ENCODE measurements at places on chromosomes 7 and 10. TPM values are rescaled to one million over a fixed set of nuclear protein-coding genes. Genes with fewer than 3 reads are reported as not detected.

COL13A1 gene
- 7.1 TPM for total RNA-seq

GRCh38 chr7:105296491-105296890, 92.2 kb downstream of the SRPK2 start:
- no peak for DNase-seq

DNA sequence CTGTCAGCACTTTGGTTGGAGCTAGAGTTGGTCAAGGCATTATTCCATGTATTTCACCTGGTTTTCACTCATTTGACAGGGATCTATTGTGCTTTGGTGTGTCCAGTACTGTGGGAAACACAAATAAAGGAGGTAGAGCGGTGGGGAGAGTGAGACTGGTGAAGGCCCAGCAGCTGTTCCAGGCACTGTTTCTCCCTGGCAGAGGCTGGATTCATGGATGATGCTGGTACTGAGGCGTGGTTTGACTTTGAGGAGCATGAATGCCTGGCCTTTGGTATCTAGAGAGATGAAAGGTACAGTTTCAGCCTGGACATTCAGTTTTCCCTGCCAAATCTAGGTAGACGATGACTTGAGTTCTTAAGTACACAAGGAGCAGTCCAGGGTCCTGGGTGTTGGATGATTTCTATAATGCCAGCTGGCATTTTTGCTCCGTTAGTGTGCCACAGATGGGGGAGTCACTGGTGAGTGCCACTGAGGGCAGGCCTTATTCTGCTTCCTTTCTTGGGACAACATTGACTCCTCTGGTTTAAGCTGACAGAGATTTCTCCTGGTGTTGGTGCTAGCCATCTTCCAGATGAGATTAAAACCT, 162.2 kb upstream of the BMPER start:
- DNase-seq, result no peak

DNA sequence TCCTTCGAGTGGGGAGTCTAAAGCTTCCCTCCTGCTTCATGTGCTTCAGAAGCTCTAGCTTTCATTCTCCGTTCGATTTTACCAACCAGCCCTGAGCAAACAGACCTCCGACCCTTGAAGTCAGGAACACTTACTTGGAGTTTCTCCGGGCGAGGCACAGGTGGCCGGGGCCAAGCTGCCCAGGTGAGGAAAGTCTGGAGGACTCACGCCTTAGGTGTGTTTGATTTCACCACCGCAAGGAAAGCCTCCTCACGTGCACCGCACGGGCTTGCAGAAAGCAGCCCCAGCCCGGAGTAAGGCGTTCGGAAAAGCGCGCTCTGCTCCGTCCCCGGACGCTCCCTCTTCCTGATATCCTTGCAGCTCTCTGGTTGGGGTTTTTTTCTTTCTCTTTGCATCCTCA, 30.1 kb upstream of the CNPY1 start:
- no peak for DNase-seq

DNA sequence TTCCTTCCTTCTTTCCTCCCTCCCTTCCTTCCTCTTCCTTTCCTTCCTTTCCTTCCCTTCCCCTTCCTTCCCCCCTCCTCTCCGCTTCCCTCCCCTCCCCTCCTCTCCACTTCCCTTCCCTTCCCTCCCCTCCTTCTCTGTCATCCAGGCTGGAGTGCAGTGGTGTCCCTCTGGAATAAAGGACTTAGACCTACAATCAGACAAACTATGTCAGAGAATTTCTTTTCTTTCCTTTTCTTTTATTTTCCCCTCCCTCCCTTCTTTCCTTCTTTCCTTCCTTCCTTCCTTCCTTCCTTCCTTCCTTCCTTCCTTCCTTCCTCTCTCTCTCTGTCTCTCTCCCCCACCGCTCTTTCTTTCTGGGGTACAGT, 242.2 kb downstream of the GATA3 start:
- no peak for DNase-seq

DNA sequence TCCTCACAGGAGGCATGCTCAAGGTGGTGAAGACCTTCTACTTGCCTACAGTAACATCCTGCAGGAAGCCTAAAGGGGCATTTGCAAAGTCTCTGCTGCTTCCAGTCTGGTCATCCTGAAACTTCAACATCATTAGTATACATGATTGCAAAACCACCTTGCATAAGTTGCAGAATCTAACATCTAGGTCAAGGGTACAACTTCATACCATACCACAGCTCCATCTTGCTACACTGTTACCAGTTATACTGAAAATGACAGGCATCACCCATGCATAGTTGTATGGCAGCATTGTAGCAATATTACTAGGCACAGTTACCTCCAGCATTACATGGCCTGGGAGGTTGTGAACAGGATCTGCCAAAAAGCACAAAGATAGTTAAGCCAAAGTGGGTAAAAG, 13.7 kb upstream of the MACROH2A2 start:
- DNase-seq, result no peak

DNA sequence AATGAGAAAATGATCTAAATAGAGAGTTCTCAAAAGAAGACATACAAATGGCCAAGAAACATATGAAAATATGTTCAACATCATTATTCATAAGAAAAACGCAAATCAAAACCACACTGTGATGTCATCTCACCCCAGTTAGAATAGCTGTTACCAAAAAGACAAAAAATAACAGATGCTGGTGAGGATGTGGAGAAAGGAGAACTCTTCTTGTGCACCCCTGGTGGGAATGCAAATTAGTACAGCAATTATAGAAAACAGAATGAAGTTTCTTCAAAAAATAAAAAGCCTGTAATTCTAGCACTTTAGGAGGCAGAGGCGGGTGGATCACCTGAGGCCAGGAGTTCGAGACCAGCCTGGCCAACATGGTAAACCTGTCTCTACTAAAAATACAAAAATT, 199.3 kb downstream of the PARD3 start:
- no peak for DNase-seq

CUZD1 gene
- 2.8 TPM for total RNA-seq

ASAH2 gene
- total RNA-seq, result 0.04 TPM

DNA sequence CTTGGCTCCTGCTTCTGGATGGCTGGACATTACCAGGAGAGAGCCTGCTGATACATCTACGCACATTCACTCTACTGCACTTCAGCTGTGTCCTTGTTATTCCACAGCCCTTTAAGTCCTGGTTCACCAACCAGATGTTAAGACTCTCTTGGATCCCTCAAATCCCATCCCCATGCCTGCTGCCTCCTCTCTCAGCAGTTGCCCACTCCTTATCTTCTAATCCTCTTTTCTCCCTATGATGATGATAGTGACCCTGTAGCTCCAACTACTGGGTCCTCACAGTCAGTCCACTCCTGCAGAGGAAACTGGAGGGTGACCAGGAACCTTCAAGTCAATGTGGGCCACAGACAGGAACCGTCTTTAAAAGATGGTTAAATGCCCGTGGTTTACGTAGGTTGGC, 96.3 kb upstream of the PDCD4 start:
- no peak for DNase-seq

- no peak for DNase-seq
These were observed 40.8 kb downstream of the MYL10 start for GRCh38 chr7:101588131-101588935.

DNA sequence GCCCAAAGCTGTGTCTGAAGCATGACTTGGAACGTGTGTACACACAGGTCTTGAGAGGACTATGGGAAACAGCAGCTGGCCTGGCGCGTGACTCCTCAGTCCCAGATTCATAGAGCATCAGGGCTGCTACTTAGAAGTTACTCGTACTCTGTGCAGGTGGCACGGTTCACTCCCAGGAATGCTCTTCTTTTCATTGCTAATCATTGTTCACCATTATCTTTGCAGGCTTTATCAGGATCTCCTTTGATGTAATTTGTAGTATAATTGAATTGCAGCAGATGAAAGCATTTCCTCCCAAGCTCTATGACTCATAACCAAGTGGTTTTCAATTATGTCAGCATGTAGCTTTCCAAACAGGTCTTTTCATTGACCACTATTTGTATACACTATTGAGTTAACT, 938.9 kb downstream of the NRG3 start:
- DNase-seq, result no peak

GRCh38 chr10:12638781-12639180, 289.4 kb downstream of the CAMK1D start:
- DNase-seq, result peak; percentile 56

C7orf33 gene
- not detected for total RNA-seq

DNA sequence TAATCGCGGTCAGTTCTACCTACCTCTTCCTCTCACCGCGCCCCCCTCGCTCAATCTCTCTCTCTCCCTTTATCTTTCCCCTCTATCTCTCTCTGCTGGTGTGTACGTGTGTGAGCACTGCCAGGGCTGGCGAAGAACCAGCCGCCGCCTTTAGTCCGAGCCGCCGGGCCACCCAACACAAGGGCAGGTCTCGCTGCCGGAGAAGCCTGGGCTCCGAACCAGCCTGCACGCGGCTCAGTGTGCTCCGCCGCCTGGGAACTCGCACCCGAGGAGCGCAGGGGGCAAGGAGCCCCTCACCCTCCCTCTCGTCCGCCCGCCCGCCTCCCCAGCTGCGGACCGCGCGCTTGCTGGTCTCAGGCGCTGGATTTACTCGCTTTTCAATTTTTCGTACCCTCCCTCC, 1.7 kb downstream of the NXPH1 start:
- peak; percentile 61 for DNase-seq

ZNF485 gene
- total RNA-seq, result 7.8 TPM

ACSM6 gene
- total RNA-seq, result not detected

GRCh38 chr10:121091961-121092719, 241.0 kb downstream of the WDR11 start:
- no peak for DNase-seq

- DNase-seq, result no peak
These were observed 19.6 kb upstream of the TLX1 start for GRCh38 chr10:101111547-101111946.

GRCh38 chr7:115526278-115526677, 504.3 kb downstream of the TFEC start:
- peak; percentile 95 for DNase-seq

- DNase-seq, result no peak
These were observed 259.8 kb upstream of the KLF14 start for GRCh38 chr7:130993671-130994365.

GRCh38 chr7:157682064-157682945, 345.5 kb downstream of the DNAJB6 start:
- DNase-seq, result no peak

GRCh38 chr10:5618829-5619228, 47.6 kb downstream of the ASB13 start:
- no peak for DNase-seq

Measured in GM23338 (cell line).